ENCODE measurements at places on chromosomes 6 and 20.

GRCh38 chr6:7685276-7685675 lies 40.6 kb upstream of the BMP6 start:
- no peak for DNase-seq

GRCh38 chr6:38460186-38460585 lies 179.5 kb downstream of the BTBD9 start:
- no peak for DNase-seq

DNA sequence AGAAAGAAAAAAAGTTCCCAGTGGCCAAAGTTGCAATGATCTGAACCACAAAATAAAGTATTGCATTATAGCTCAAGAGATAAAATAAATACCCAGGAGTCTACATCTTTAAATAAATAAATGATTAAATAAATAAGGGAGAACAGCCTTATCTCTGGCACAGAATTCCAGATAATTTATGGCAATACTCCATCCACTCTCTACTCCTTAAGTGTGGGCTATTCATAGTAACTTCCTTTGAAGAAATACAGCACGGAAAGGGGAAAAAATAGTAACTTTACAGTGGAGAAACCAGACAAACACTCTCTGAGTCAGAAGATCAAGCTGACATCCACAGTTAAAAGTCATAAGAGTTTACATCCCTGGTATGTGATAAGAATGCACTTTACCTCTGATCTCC lies 11.6 kb downstream of the AURKA start:
- DNase-seq = peak; percentile 51

DNA sequence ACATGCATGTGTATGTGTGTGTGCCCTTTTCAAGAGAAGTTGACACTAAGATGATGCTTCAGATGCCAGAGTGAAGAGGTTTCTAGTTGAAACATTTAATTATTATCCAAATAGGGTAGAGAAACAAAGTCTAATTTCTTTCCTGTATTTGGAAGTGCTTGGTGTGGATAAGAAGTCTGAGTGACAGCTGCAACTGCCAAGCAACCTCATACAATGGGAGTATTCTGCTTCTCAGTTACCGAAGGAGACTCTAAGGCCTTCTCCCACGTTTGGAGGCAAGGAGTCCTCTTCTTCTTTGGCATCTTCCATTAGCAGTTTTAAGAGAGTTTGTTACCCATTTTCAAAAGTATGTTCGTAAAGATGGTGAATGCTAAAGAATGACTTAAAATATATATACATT lies 82.4 kb downstream of the HDGFL1 start:
- DNase-seq = no peak

DNA sequence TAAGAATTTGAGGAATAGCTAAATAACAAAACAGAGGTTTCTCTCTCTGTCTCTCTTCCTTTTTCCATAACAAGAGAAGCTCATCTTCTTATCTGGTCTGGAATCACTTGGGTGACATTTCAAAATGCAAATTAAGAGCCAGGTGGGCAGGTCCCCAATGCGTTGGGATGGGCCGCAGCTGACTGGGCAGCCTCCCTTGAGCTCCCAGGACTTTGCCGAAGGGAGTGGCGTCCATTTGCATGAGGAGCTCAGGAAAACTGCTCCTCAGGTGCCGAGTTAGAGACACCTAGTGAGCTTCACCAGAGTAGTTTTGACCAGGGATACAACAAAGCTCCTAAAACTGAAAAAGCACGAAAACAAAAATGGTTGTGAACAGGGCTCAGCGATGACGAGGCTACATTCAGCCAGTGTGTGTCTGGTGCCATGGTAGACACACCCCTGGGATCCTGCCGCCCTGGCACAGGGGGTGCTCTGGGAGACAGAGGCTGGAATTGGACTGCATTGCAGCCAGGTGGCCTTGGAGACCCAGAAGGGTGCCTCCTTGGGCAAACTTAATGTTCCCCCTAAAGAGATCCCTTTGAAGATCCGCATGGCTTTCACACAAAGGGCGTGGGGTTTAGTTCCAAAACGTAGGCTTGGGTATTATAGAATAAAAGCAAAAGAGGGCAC lies 13.5 kb upstream of the SERPINB6 start:
- DNase-seq = no peak

- no peak for DNase-seq
Measured at GRCh38 chr6:12110523-12111362, 98.6 kb downstream of the HIVEP1 start.

- DNase-seq = no peak
Measured at GRCh38 chr20:1473246-1474220, 6.9 kb upstream of the NSFL1C start.

DNA sequence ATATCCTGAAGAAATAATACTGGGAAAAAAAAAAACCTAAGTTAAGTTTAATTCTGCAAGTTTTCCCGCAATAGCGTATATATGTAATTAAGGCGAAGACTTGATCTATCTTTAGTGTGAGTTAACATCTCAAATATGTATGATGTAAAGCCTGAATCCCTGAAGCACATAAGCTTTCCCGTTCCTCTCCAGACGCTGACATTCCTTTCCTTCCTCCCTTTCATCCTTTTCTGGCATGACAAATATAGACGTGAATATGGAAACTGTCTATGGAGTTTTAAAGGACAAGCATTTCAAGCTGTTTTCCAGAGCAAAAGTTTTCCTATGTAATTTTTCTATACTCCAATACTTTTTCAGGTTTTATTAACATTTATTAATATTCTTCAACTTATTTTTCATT lies 637.0 kb downstream of the COL12A1 start:
- DNase-seq = no peak

DNA sequence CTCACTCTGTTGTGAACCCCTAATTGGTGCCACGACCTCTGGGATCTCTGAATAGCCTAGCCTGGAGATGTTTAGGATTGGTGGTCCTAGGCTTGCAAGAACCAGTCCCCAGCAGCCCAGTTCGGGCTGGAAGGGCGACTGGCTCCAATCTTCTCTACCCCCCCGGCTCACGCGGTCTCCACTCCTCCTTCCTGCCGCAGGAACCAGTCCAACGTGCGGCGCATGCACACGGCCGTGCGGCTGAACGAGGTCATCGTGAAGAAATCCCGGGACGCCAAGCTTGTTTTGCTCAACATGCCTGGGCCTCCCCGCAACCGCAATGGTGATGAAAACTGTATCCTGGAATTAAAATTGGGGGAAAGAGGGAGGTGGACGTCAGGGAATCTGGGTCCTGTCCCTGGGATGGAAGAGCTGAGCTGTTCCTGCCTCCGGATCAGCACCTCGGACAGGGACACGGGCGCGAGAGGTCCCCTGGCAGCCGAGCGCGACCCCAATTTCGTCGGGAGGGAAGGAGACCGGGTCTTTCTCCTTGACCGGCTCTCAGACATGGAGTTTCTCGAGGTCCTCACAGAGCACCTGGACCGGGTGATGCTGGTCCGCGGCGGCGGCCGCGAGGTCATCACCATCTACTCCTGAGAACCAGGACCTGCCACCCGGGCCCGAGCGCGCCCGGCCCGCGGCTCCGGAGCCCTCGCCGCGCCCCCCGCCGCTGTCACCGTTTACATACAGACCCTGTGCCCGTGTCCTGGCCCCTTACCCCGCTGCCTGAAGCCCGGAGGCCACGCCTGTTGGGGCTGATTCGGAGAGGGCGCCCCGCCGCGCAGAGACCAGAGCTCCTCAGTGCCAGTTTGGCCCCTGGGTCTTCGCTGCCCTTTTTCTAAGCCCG lies 28.2 kb downstream of the SLC12A5 start:
- DNase-seq = no peak

- DNase-seq = peak; percentile 77
Measured at GRCh38 chr6:97240222-97240621, 42.8 kb downstream of the MMS22L start.

- no peak for DNase-seq
Measured at GRCh38 chr6:133814238-133814637, 74.7 kb upstream of the TCF21 start.

DNA sequence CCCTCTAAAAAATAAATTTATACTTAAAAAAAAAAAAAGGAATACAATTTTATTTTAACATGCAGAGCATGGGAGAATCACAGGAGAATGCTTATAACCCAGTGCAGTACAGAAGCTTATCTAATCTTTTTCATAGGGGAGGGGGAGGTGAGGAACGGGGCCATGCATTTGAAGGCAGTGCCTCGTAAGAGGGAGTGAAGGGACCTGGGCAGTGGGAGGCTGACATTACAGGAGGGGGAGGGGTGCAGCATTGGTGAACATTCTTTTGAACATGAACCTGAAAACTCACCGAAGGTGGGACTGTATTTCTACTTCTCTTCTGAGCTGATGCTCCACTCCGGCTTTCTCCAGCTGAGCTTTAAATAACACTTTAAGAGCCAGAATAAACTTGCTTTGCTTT lies 9.3 kb downstream of the AURKA start:
- no peak for DNase-seq

GRCh38 chr6:129510950-129511349 lies 199.0 kb downstream of the ARHGAP18 start:
- no peak for DNase-seq

- no peak for DNase-seq
Measured at GRCh38 chr6:93420163-93420795, 920 bp upstream of the EPHA7 start.

DNA sequence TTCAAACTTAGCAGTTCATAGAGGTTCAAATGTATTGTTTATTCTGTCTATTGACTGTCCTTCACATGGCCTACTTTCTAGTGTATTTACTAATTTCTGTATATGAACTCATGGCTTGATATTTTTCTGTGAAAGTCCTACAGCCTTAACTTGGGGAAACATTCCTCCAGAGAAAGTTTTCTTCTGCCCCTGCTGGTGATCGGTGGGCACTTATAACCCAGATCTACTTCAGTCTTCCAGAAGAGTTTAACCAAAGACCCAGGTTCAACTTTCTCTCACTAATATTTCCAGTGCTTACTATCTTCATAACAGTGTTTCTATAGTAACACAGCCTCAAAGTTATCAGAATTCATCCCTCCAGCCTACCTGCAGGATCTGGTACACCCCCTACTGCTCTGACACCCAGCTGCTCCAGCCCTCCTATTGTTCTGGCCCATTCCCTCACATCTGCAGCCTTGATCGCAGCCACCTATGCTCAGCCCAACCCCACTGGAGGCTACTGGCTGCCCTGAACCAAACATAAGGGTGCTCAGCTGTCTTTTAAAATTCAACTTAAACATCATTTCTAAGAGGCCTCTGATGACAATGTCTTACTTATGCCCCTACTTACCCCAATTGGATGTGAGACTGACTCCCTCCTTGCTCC lies 72.3 kb downstream of the TBX18 start:
- no peak for DNase-seq

DNA sequence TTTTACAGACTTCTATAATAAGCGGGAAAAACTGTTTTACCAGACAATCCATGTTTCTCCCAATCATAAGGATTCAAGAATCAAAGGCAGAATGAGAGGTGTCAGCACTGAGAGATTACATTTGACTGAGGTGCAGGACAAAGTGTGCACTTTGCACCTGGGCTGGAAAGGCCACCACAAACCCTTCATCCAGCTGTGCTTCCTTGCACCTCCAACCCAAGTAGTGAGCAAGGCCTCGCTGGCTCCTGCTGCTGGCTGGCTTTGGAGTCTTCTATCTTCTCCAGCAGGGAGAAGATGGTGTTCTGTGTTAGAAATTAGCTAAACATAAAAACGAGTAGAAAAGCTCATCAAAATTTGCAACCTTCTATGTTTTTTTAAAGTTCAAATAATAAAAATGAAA lies 77.7 kb downstream of the CHD6 start:
- DNase-seq = no peak

GRCh38 chr6:131122516-131122915 lies 12.8 kb upstream of the AKAP7 start:
- no peak for DNase-seq

DNA sequence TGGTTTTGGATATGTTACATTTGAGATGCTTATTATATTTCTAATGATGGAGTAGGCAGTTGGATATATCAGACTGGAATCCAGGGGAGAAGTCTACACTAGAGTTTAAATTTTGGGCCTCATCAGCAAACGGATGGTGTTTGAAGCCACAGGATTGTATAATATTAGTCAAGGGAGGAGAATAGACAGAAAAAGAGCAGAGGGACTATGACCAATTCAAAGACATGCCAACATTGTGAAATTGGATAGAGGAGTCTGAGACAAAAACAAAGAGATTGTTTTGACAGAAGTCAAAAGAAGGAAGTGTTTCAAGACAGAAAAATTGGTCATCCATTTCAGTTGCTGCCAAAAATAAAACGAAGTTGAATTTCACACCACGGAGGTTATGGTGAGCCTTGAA lies 66.5 kb downstream of the NOX3 start:
- DNase-seq = no peak

DNA sequence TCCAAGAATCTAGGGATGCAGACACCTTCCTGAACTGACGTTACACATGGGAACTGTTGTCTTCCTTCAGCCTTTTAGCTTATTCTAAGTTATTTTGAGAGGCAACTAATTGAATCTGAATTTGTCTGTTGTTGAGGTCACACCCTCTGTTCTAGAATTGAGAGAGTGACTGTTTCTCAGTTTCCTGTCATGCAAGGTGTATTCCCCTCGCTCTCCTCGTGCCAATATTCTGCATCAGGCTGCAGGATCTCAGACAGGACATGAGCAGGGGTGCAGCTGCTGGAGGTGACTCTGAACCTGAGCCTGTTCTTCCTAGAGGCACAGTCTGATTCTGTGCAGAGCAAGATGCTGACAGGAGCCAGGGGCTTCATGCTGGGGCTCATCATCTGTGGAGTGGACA lies 52.5 kb downstream of the HLA-DPB1 start:
- no peak for DNase-seq

DNA sequence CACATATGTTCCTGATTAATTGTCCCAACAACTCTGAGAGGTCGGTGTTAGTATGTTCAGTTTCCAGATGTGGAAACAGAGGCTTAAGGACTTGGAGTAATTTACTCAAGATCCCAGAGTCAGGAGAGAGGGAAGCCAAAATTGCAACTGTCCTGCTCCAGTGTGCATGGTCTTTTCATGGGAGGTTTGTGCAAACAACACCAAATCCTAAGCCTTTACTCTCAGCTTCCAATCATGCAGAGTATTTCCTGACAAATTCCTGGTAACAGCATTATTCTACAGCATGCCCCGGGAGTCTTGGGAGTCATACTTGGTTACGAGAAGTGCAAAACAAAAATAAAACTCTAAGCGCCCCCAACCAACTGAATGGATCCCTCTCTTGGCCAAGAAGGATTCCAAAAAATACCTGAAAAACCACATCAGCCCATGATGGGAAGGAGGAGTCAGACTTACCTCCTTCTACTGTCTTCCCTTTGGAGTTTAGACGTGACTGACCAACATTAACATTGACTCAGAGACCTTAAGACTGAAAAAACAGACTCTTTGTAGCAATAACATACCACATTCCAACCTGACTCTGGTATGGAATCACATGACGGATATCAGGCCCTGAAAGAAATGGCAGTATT lies 30.8 kb upstream of the PPP1R3G start:
- DNase-seq = no peak

- no peak for DNase-seq
Measured at GRCh38 chr20:20970841-20971240, 135.3 kb downstream of the LINC00237 start.

GRCh38 chr20:19851861-19852260 lies 93.8 kb downstream of the RIN2 start:
- no peak for DNase-seq

All from NCI-H226 (cell line).